ENCODE measurements at places on chromosomes 16 and 17. TPM values are rescaled to one million over a fixed set of nuclear protein-coding genes. Genes with fewer than 3 reads are reported as not detected.

KRTAP29-1 gene
- not detected for polyA plus RNA-seq

DNA sequence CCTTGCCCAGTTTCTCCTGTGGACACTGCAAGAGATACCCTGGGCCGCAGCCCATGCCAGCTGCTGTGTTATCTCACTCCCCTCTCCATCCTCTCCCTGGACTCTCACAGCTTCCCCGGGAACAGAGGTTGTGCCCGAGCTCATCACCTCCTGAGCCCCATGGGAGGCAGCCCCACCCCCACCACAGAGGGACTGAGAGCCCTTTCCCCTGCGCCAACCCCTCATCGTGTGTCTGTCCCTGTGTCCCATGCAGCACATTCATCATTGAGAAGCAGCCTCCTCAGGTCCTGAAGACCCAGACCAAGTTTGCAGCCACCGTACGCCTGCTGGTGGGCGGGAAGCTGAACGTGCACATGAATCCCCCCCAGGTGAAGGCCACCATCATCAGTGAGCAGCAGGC, 12.7 kb downstream of the STAT5A start:
- no peak for DNase-seq

KLHL10 gene
- polyA plus RNA-seq, result not detected

- DNase-seq, result no peak
Observed at GRCh38 chr17:54261465-54261864, 438.7 kb downstream of the KIF2B start.

- no peak for DNase-seq
Observed at GRCh38 chr17:76493505-76494167, 7.6 kb downstream of the RHBDF2 start.

GRCh38 chr16:4136229-4136813, 20.1 kb upstream of the ADCY9 start:
- DNase-seq, result no peak

ASGR1 gene
- 21.7 TPM for polyA plus RNA-seq

GRCh38 chr17:70158180-70158579, 11.2 kb upstream of the KCNJ2 start:
- DNase-seq, result peak; percentile 17

DNA sequence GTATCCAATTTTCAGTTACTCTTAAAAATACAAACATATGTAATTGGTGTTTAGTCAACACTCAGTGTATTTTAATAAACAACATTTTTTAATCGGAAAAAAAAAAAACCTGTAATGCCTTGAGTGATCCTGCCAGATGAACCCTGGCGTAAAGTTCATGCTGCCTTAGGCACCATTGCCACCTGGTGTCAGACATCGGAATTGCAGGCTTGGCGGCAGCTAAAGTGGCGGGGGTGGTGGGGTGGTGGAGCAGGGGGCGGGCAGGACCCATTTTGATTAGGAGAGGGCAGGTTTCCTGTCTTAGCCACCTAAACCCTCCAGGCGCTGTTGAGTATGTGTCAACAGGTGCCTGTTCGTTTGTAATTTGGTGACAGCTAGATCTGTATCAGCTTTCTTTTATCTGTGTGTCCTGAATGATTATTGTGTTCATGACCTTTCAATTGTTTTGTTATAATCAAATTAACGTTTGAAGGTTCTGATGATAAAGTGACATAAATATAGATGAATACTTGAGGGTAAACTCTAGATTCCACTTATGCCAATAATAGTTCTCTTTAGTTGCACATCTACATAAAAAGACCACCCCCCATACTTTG, 588.7 kb downstream of the CDH13 start:
- DNase-seq, result peak; percentile 53

GRCh38 chr16:11609474-11610120, 22.9 kb upstream of the LITAF start:
- no peak for DNase-seq

HOXB1 gene
- 12.4 TPM for polyA plus RNA-seq

DNA sequence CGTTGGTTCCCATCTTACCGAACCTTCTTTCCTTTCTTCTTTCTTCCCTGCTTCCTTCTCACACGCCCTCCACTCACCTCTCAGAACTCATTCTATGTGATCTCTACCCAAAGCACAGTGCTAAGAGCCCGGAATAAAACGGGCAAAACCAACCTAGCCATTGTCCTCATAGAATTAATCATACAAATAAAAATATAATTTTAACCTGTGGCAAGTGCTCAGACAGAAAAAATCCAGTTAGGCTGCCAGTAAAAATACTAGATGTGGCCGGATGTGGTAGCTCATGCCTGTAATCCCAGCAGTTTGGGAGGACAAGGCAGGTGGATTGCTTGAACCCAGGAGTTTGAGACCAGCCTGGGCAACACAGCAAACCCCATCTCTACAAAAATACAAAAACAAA, 27.0 kb downstream of the BMERB1 start:
- no peak for DNase-seq

DNA sequence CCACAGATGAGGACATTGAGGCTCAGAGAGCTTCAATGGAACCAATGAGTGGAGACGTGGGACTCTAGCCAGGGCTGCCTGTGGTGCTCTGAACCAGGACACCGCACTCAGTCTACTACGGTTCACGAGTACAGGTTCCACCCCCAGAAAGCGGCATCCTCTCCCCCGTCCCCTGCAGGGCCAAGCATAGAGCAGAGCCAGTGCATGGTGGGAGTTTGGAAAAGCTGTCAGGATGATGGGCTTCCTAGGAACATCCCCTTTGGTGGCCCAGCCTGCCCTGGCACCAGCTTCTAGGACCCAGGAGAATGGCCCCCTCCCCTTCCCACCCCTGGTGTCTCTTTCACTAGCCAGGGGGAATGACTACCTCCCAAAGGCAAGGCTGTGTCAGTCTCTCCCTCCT, 8.4 kb downstream of the ZNF319 start:
- no peak for DNase-seq

GRCh38 chr17:61247439-61247838, 152.2 kb upstream of the TBX2 start:
- peak; percentile 90 for DNase-seq

- DNase-seq, result no peak
Observed at GRCh38 chr16:16022683-16023064, 73.3 kb downstream of the ABCC1 start.

- DNase-seq, result no peak
Observed at GRCh38 chr17:68246271-68247028, 1.4 kb upstream of the AMZ2 start.

- DNase-seq, result no peak
Observed at GRCh38 chr17:10229181-10229580, 30.8 kb upstream of the GAS7 start.

CDK3 gene
- polyA plus RNA-seq, result 18.5 TPM

DNA sequence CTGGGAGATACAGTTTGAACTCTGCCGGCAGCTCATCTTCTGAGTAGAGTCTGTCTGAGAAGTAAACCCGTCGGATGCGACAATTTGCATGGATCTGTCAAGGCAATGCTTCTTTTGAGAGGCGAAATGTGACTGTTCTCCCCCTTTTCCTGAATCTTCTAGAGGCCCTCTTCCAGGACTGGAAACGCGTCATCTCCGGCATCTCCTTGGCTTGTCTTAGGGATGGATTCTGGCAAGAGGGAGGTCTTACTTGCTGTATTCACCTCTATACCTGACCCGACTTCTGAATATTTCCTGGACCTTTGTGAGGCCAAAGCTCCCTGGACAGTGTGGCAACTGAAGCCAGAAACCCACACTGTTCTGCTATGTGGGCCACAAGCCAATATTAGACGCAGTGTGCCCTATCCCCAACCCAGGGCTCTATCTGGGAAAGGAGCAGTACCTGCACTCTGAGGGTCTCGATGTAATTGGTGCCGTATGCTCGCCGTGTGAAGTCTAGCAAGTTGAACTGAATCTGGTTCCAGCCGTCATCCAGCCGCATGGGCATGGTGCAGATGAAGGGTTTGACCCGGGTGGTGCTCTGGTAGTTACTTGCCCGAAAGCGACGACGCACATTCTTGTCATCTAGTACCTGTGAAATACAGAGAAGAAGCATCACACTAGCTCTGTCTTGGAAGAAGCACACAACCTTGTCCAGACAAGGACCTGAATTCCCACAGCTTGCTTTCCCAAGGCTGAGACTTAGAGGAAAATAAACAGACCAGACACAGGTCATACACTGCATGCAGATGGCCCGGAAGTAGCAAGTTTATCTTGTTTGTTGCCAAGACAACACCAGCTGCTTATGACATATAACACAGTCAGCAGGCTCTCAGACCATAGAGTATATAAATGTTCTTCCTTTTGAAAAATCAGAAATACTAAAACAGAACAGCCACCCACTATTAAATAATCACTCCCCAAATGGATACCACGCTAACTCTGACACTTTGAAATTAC, 14.1 kb downstream of the CFAP20 start:
- DNase-seq, result peak; percentile 40

- no peak for DNase-seq
Observed at GRCh38 chr17:7747635-7748071, 30.1 kb downstream of the DNAH2 start.

- DNase-seq, result no peak
Observed at GRCh38 chr16:67451704-67452435, 20.9 kb downstream of the HSD11B2 start.

GRCh38 chr17:37291351-37291750, 84.4 kb upstream of the C17orf78 start:
- no peak for DNase-seq

C17orf50 gene
- polyA plus RNA-seq, result 1.2 TPM

GRCh38 chr17:34981538-34982241, 1.4 kb downstream of the LIG3 start:
- DNase-seq, result peak; percentile 20

CACNG1 gene
- polyA plus RNA-seq, result not detected

DNA sequence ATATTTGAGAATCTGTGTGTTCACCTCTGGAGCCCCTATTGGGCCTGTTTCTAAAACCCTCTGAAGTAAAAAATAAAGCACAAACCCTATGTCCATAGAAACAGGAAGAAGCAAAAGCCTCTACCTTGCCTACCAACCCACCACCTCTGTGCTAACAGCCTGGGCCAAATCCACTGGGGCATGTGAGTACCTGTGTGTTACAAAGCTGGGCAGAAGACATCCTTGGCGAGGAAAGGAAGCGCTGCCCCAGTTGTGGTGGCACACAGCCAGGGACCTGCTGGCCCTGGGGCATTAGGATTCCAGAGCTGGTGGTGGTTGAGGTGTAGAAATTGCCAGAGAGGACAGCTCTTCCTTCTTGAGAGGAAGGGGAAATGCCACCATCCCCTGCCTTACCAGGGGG, 30.0 kb downstream of the MYO18A start:
- no peak for DNase-seq

GRCh38 chr16:19607616-19608280, 52.2 kb downstream of the VPS35L start:
- DNase-seq, result peak; percentile 38

DNA sequence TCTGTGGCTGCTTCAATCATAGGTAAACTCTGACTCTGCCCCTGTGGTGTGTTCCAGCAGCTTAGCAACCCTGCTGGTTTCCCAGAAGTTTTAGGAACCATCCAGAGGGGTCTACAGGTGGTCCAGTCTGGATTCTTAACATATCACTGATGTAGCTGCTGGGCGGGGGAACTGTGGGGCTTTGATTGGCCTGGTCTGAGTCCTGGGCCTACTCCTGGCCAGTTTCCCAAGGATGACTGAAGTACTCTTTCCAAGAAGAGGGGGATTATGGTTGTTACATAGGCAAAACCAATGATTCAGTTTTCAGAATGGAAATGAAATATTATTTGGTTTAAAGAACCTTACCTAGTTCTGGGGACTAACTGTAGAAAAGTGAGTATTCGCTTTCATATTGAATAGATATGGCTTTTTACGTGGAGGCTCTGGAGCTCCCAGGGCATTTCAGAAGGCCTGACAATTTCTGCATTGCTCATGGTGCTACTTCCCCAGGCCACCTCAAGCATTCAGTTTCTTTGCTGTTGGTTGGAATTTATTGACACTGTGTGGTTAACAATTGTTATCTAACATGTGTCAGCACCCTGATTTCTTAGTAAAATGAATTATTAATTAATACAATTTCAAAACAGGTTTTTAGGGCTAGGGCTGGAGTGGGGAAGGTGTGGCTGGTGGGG, 38.4 kb downstream of the EPN2 start:
- DNase-seq, result no peak

- DNase-seq, result no peak
Observed at GRCh38 chr16:65744401-65744800, 622.1 kb upstream of the CDH5 start.

DNA sequence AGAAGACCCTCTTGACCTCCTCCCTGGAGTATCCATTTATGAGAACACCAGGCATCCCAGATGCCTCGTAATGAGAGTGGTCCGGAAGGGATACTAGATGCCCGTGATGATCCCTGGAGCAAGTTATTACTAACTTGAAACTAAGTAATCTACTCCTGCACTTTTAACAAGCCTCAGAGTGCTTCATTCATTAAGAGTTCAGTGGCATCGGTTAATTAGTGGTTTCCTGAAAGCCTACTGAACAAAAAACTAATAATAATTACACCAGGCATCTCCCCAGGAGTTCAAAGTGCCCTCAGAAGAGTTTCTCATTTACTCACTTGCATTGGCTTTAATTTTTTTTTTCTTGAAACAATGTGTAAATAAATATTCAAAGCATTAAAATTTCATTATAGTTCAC, 22.2 kb downstream of the ZNF75A start:
- DNase-seq, result no peak

Measured in cardiac muscle cell (in vitro differentiated cells and primary cell).